ENCODE measurements at places on chromosomes 13 and 19.

GRCh38 chr19:16094360-16095070 is 17.2 kb upstream of the RAB8A start:
- DNase-seq, result no peak

DNA sequence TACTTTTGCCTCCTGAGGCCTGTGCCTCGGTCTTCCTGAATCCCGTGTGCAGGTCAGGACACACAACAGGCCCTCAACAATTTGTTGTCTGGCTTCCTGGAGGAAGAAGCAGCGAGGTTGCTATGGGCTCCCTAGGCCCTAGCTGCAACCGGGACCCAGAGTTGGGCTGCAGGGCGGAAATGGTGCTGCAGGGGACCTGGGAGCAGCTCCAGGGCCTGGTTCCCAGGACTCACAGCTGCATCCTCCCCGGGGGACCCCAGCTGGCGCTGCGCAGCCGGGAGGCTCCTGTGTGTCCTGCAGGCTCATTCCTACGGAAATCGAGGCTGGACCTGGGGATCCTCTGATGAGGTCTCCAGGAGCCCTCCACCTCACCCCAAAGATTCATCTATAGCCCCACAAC is 999 bp upstream of the TNFAIP8L1 start:
- no peak for DNase-seq

DNA sequence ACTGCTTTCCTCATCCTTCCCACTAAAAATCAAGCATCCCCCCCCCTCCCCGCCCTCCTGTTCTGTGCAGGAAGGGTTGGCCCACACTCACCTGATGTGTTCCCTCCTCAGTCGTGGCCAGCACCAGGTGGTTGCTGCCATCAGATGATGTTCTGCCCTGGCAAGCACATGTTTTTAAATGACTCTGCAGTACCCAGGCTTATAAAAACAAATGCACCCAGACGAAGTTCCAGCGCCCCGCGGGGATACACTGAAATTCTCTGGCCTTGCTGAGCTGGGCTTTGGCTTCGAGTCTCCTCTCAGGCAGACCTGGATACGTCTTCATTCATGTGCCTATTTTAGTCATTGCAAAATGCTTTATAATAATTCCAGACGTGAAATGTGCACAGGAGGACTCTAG is 316.3 kb downstream of the DLEU7 start:
- no peak for DNase-seq

- no peak for DNase-seq
Observed at GRCh38 chr13:90798381-90798780, 549.1 kb upstream of the MIR17HG start.

GRCh38 chr13:33828431-33829129 is 10.6 kb downstream of the RFC3 start:
- DNase-seq, result no peak

DNA sequence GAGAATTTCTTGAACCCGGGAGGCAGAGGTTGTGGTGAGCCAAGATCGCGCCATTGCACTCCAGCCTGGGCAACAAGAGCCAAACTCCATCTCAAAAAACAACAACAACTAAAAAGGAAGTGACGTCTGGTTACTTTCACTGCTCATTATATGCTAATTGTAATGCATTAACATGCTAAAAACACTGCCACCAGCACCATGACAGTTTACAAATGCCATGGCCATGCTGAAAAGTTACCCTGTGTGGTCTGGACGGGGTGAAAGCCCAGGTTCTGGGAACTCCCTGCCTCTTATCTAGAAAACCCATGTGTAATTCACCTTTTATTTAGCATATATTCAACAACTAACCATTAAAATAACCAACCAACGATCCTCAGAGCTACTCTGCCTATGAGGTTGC is 28.1 kb downstream of the CPT1C start:
- DNase-seq, result no peak

GRCh38 chr19:35048911-35049411 is 7.4 kb downstream of the HPN start:
- DNase-seq, result no peak
